ENCODE measurements at places on chromosomes 3 and 15.
A peak's percentile ranks its signal among the peaks of the same experiment; 100 is the strongest.

DNA sequence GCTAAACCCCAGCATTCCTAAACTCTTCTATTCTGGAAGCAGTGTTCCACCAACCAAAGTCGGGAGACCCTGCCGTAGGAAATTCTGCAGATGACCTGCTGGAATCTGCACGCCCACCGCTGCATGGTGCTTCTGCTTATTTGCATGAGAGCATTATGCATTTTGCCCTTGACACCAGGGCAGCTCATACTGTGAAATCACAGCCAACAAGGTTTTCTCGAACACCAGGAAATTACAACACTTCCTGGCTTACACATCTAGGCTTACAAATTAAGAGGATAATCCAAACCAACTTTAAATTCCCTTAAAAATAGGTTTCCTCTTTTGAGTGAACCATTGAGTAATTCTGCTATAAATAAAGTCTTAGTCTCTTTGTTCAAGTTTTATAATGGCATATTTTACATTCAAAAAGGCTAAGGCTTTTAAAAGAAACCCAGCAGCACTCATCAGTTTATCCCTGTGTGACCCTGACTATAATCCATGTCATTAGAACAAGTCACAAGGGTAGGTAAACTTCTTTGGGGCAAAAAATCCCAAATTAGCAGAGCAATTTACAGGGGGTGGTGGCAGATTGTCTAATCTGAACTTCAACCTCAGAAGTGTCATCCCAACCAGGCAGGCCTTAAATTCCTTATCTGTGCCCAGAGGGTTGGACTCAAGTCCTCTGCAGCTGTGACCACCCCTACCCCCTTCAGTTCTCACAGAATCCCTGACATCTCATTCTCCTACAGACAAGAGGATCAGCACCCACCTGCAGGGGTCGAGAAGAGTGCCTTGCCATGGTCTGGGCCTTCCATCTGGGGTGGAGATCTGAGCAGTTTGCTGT lies 33.5 kb upstream of the RBP1 start:
- DNase-seq, result peak; percentile 29

- DNase-seq, result peak; percentile 6
Measured at GRCh38 chr3:129529436-129530210, 1.2 kb downstream of the RHO start.

GRCh38 chr3:171959532-171960089 lies 79.8 kb upstream of the FNDC3B start:
- no peak for DNase-seq

DNA sequence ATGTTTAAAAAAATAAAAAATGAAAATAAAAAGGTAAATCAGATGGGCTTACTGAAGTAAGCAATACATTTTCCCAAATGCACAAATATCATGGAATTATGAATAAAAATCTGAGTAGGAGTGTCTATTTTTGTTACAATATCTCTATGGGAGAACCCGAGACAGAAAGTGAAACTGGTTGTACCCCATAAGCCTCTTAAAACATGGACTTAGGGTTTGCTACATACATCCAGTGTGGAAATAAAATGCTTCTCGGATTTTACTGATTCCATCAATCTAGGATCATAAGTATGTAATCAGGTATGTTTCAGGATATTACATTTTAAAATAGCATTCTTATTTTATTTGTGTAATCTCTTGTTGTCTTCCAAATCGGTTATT lies 177.8 kb upstream of the CDIN1 start:
- peak; percentile 34 for DNase-seq

GRCh38 chr3:144466114-144466513 lies 494.5 kb downstream of the DIPK2A start:
- no peak for DNase-seq

GRCh38 chr3:41317298-41317697 lies 118.0 kb downstream of the CTNNB1 start:
- no peak for DNase-seq

DNA sequence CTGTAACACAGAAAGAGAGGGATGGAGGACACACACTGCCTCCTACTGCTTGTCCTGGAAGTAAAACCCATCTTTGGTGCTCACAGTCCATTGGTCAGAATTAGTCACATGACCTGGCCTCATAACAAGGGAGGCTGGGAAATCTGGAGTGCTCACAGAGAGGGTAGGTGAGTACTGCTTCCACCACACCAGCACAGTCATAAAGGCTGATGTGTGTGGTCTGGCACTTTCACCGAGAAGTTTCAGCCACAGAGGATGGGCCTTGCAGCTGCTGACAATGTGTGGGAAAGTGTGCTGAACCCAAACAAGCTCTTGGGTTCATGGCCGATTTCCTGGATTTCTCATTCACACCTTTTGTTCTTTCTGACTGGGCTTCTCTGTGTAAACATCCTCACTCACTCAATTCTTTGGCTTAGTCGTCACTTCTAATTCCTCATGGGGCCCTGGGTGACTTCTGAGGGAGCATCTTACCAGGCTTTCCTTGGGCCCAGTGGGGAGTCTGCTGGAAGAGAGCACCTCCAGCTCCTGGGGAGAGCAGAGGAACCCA lies 100.7 kb downstream of the ASB7 start:
- peak; percentile 67 for DNase-seq

GRCh38 chr3:45166321-45166879 lies 20.2 kb upstream of the CDCP1 start:
- no peak for DNase-seq

DNA sequence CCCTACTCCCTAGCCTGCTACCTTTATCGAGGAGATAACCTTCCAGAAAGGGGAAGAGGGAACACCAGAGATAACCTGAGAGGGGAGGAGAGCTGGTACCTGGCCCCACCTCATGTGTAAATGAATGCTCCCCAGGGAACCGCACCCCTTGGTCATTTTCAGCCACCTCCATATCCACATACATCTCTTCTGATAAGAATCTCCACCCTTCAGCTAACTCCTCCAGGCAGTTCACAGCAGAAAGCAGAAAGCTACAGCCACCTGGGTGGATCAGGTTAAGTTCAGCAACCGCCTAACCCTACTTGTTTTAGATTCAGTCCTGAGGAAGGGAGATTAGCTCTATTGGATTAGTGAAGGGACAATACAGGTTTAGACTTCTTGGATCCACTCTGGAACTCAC lies 38.0 kb upstream of the TIMP4 start:
- DNase-seq, result no peak
